Eye (tissue), 1 donor: ENCODE measurements at places on chromosomes 5 and 9.

GRCh38 chr5:59367791-59368394 lies 525.6 kb downstream of the PDE4D start:
- DNase-seq = peak; percentile 85

GRCh38 chr9:72362680-72363139 lies 2.3 kb downstream of the ZFAND5 start:
- peak; percentile 85 for DNase-seq

- no peak for DNase-seq
These were observed 497.6 kb downstream of the NTRK2 start for GRCh38 chr9:85167146-85167545.

GRCh38 chr5:88979726-88980125 lies 96.7 kb upstream of the MEF2C start:
- no peak for DNase-seq

- DNase-seq = peak; percentile 28
These were observed 277.0 kb downstream of the SMARCA2 start for GRCh38 chr9:2291980-2292704.

DNA sequence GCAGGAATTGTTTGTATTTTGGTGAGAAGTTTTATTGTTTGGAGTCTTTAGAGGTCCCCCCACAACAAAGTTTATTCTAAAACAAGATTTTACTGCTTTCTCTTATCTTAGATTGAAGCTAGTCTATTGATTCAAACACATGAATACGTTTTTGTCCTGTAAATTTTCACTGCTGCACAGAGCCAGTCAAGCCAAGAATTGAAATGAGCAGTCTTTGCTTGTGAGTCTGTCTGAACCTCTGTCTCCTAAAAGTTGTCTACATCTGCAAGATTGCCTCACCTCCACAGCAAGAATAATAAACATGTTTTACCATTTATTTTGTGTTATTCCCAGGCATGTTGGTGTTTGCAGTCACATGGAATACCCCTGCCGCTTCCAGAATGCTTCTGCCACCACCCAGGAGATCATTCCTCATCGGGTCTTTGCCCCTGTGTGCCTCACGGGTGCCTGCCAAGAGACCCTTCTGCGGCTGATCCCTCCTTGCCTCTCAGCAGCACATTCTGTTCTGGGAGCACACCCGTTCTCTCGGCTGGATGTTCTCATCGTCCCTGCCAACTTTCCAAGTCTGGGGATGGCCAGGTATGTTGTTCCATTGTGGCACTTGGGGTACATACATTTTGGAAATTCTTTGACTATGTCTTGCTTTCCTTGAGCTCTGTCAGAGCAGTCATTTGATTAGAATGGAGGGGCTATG lies 74.1 kb downstream of the AOPEP start:
- DNase-seq = no peak

DNA sequence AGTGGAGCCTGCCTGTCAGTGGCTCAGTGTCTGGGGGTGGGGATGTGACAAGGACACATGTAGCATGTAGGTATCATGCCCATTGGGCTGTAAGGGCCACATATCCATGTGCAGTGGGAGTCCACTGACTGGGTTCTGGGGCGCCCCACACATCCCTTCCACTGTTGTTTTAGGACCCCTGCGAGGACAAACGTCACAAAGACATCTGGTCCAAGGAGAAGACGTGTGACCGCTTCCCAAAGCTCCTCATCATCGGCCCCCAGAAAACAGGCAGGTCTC lies 33.4 kb downstream of the NDST1 start:
- no peak for DNase-seq

GRCh38 chr5:69364850-69365249 lies 4.5 kb downstream of the AK6 start:
- DNase-seq = no peak

- DNase-seq = no peak
These were observed 19.4 kb downstream of the CAVIN4 start for GRCh38 chr9:100597236-100597635.

DNA sequence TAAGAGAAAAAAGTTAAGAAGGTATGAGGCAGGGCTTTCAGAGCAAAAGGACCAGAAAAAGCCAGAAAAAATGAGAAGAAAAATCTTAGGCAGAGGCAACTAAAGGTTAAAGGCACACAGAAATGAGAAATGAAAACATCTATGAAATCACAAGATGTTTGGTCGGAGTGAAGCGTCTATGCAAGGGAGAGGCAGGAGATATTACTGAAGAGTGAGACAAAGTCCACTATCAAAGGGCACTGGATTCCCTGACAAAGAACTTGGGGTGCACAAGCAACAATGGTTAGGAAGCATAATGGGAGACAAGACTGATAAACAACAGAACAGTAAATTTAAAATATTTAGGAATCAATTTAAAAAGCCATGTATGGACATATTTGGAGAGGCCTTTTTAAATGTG lies 16.9 kb downstream of the PANK3 start:
- no peak for DNase-seq

DNA sequence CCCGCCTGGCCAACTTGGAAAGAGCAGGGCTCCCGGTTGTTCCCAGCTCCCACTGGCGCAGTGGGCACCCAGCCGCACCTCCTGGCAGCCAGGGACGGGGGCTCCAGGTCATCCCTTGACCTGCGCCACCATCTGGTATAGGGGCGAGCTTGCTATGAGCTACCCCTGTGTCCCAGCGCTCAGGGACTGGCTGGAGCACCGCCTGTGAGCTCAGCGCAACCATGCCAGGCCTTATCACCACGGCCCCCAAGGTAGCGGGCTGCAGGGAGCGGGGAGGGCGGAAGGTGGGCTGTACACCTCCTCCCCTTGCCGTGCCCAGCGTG lies 15.4 kb upstream of the RASA1 start:
- DNase-seq = no peak

DNA sequence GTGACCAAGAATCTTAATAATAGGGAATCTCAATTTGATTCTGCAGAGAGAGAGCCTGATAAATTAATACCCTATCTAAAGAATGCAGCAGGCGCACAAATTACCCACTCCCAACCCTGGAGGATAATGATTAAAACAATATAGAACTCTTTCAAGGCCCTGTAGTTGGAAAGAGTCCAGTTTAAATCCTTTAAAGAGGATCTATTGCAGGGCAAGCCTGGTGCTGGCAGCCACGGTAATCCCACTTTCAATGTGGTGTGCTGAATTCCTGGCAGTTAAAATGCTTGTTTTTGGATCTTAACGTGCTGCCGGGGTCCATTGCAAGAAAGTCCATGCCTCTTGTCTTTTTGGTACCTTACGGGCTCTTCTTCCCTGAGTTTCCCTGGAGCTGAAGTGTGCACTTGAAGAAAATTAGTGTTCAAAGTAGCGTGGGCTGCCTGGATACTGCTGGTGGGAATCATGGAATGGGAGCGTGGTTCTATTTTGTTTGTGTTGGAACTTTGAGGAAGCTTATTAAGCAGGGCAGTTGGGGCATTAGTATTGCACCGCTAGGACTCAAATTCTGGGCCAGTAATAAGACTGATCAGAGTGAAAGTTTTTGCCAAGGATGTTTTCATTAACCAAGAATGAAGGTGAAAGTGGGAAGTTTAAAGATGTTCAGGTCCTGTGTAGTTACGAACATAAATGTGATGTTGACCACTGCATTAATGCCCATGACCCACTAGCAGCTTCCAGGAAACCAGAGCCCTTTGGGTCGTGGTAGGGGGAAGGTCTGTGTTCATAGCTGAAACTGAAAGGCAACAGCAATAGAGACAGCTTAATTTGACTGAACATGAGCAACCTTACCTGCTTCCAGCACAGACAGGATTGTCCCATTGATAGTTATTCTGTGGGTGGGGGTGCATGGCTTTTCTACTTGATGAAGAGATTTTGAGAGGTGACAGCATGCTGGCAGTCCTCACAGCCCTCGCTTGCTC lies 20.8 kb downstream of the MARCHF6 start:
- DNase-seq = peak; percentile 37

DNA sequence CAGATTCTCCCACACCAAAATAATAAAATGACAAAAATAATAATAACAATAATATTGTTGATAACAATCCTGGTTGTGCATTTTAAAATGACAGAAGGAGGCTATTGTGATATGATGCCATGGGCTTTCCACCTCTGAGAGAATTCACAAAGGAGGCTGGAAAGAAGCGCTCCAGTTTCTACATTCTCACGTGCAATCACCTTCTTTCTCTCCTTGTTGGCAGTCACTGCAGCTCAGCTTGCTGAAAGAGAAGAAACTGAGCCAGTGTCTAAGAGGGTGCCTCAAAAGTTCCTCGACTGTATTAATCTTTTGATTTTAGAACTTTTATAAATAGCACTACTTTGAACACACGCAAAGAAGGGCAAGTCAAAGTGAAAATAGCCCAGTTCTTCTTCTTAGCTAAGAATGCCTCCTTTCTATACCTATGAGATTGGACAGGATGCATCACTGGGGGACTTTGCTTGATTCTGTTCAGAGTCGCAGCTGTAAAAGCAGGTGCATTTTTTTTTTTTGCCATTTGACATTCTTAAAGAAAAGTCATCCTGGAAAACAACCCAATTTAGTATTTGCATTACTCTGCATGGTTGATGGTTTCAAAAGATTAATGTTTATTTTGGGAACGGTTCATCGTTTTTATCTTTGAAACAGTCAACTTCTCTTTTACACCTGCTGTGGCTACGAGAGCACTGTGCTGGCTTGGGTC lies 12.4 kb upstream of the SUB1 start:
- DNase-seq = no peak

DNA sequence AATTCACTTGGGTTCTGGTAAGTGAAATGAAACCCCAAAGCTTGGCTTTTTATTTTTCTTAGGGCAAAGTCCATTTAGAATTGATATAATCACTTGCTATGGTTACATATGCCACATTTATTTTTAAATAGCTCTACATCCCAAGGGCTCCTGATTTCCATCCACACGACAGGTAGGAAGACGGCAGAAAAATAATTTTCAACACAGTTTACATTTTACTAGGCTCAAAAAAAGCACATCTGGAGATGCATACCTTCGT lies 95.0 kb upstream of the EFNA5 start:
- no peak for DNase-seq

DNA sequence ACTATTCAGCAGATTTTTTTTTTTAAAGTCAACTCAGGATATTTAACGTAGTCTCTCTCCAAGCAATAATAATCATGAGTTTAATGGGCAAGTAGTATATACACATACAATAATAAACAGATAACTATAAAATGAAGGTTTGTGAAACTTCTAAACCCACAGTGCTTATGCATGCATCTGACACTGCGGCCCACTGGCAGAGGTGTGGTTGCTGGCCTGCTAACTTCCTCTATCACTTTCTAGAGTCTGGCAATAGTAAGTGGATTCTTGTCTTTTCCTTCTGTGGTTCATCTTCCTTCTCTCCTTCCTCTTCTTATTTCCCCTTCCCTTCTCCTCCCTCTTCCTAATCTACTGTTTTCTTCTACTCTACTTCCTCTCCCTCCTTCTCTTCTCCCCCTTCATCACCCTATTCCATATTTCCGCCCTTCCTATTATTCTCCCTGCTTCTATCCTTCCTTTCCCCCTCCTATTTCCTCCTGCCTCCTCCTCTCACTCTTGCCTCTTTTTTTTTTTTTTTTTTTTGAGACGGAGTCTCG lies 18.6 kb upstream of the AGXT2 start:
- DNase-seq = no peak

DNA sequence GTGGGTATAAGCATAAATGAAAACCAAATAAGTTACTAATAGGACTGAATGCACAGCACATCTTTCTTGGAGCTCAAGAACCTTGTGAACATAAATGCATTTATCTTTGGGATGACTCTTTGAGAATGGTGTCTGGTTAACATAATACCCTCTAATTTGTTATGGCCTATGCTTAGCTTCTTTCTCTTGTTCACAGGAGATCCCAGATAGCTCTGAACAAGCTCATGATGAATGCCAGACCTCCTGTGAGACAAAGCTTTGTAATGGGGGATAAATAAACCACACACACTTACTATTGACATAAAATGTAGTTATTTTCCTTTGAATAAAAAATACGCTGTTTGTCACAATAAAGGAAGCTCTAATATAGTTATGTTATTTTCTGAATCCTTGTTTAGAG lies 111.5 kb downstream of the PSAT1 start:
- DNase-seq = no peak

DNA sequence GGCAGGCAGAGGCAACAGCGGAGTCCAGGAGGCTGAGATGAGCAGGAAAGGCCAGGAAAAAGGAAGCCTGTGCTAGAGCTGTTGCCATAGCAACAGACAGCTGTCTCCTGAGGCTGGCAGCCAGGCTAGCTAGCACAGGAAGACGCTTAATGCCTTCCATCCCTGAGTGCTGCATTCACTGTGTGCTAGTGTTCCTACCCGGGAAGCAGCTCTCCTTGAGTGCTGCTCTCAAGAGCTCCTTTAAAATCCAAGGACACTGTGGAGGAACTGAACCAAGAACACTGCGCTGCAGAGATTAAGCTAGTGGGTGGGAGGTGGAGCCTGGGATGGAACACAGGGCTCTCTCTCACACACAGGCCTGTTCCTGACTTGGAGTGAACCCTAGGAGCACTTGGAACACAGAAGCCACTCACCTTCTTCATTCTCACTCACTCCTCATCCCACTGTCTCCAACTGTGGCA lies 53.5 kb upstream of the IL7R start:
- peak; percentile 90 for DNase-seq

- no peak for DNase-seq
These were observed 40.1 kb downstream of the PCDHGC5 start for GRCh38 chr5:141529002-141529401.

GRCh38 chr9:130483371-130483971 lies 38.7 kb downstream of the ASS1 start:
- DNase-seq = peak; percentile 60

- DNase-seq = peak; percentile 58
These were observed 87.8 kb upstream of the TLR4 start for GRCh38 chr9:117616431-117616831.

DNA sequence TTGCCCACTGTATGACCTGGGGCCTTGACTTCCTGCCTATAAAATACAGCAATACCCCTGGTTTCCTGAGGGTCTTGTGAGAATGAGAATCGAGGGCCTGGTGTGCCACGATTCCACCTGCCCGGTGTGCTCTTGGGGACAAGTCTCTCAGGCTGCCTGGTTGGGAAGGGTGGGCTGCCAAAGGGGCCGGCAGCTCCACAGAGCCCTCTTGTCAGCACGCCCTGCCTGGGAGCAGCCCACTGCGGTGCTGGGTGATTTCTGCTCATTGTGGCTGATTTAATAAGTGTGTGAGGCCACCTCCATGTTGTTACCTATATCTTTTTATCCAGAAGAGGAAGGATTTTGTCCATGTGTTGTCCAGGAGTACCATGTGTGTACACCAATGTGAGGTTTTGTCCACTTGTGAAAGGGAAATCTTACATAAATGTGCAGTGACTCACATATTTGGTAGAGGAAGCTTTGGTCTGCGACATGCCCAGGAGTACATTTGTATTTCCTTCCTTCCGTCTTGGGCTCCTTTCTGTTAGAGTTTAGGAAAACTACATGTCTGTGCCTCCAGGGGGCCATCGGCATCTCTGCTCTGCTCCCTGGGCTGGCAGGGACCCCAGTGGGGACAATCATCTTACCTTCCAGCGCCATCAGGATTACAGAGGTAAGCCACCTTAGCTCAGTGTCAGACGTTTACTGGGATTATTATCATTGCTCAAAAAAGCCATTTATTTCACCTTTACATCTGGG lies 108.6 kb downstream of the PHF2 start:
- DNase-seq = no peak

DNA sequence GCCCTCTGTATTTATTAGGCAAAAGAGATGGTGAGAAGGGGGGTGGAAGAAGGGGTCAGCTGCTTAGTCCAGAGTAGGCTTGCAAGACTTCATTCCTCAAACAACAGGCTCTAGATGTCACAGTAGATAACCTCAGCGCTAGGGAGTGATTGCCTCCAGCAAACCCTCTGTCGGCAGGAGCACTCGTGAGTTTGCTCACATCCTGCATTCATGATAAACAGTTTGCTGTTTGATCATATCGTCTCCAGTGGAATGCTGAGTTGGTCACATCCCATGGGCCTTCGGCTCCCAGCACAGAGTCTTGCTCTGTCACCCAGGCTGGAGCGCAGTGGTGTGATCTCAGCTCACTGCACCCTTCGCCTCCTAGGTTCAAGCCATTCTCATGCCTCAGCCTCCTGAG lies 3.6 kb downstream of the TTC23L start:
- no peak for DNase-seq
